ENCODE measurements at places on chromosomes 13 and 19.
A peak's percentile ranks its signal among the peaks of the same experiment; 100 is the strongest.

DNA sequence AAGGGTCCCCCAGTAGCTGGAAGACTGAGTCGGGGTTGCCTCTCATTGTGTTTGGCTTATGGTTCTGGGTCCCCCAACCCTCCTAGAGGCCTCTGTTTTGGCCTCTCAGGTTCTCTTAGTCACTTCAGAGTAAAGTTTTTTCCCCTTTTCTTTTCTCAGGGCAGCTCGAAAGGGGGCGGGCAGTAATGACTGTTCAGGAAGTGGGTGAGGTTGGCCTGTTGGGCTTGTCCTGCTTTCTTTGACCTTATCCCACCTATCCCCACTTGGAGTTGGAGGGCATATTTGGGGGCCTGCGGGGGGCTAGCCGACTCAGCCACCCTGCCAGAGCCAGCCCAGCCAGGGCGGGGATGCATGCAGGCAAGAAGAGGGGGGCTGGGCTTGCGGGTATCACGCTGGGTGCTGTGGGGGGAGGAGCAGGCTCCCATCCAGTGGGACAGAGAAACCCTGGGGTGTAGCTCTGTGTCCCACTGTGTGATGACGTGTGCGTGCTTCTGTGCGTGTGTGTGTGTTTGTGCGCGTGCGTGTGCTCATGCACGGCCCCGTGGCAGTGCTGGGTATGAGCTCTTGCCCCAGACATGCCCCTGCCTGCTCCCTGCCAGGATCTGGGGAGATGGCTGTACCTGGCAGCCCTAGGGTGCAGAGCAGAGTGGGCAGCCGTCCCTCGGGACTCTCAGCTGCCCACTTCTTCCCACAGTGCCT lies 1.4 kb downstream of the CIC start:
- DNase-seq, result peak; percentile 61

DNA sequence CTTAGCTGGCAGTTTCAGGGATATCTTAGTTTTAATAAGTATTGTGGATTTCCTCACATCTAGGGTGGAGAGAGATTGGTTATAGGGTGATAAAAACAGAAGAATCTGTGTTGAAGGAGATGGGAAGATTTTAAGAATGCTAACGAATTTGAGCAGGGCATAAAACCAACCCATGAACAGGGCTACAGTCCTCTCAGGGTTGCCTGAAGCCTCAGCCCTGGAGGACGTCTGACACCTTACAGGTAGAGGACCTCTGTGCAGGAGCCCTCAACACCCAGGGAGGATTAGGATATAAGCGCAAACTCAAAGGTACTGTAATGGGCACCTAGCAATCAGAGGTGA lies 461 bp upstream of the WASF3 start:
- DNase-seq, result no peak

GRCh38 chr13:49532593-49532992 lies 36.8 kb downstream of the PHF11 start:
- no peak for DNase-seq

- DNase-seq, result no peak
Observed at GRCh38 chr19:16778796-16779411, 50.3 kb upstream of the SIN3B start.

GRCh38 chr13:41402691-41403511 lies 54.4 kb upstream of the RGCC start:
- DNase-seq, result no peak

DNA sequence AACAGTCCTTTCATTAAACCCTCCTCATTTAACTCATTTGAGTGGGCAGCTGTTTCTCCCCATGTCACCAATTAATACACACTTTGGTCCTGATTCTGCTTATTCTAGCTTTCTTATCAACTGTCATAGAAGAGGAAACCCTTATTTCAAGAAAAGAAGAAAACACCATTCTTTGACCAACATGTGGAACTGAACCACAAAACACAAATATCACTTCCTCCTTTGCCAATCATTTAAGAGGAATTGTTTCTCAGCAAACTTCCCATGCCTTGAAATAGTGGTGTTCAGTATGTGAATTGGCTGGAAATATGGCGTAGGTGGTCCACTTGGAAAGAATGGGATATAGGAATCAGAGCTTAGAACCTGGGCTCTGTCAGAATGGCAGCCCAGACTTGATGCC lies 20.4 kb downstream of the MBD3L2B start:
- no peak for DNase-seq

GRCh38 chr13:33057019-33057780 lies 41.0 kb downstream of the KL start:
- DNase-seq, result no peak

DNA sequence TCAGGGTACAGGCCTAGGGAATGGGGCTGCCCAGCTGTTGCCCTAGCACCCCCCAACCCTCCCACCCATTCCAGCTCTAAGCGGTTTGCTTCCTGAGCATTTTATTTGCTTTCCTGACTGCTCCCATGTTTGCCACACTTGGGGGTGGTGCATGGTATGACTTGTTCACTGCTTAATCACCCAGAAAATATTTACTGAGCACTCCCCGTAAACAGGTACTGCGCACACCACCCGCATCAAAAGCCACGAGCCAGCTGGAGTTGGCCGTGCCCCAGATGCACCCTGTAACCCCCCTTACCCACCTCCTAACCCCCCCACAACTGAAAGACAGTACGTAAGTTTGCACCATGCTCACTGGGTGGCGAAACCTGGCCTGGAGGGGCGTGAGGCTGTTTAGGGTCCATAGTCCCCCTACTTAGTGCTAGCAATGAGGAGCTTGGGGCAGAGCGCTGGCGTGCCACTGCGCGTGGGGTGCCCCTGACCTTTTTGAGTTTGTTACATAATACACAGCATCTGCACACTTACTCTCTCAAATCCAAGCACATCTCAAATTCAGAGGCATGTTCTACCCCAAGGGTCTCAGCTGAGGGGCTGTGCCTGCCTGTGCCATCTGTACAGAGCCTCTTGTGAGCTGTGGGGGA lies 29.8 kb downstream of the DPF1 start:
- no peak for DNase-seq

DNA sequence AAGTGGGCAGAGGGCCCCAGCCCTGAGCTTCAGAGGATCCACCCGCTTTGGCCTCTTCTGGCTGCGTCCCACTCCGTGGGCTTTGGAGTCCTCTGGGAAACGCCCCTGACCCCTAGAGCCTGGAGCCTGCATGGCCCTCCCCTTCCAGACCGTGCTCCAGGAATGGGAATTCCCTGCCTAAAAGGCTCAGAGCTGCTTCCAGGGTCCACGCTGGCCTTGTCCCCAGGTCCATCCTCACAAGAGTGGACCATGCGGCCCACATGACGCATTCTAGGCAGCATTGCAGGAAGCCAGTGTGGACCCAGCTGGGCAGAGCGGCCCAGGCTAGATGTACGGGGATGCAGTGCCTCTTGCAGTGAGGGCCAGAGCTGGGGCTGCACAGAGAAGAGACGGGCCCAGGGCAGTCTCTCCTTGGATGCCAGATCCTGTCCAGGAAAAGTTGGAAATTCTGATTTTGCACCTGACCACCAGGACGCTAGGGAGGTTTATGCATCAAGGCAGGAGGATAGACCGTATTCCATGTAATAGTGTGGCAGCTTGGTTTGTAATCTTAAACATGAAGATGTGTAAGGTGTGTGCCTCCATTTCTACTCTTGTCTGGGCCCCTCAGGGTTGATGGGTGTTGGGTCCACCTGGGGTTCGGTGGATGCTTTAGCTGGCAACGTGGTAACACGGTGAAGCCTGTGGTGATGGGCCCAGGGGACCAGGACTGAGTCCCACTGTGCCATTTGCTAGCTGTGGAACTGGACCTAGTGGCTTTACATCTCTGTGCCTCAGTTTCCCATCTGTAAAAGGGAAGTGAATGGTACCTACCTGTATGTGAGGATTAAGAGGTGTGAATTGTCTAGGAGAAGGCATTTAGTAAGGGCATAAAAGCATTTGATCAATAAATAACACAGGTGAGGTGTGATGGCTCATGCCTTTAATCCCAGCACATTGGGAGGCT lies 14.8 kb upstream of the FXYD3 start:
- DNase-seq, result no peak

DNA sequence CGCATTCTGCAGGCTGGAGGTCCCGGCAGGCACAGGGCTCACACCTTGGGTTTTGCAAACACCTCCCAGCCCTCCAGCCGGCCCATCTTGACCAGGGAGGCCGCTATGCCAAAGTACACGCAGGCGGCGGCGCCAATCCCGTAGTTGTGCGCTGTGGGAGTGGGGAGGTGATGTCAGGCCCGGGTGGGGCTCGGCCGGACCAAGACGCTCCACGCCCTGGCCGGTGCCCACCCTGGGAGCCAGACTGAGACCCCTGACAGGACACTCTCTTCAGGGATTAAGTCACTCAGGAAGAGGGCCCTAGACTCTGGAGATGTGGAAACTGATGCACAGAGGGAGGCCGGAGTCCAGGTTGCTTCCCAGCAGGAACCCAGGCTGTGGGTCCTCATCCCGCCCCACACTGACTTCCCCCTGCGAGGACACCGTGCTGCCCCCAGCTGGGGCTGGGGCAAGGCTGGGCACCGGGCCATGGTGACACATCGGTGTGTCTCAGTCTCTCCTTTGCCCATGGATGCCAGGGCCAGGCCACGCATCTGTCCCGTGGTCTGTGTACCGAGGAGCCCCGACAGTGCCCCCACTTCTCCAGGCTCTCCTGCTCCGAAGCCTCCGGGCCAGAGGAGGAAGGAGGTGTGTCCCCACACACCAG lies 8.8 kb downstream of the NDUFA11 start:
- no peak for DNase-seq

DNA sequence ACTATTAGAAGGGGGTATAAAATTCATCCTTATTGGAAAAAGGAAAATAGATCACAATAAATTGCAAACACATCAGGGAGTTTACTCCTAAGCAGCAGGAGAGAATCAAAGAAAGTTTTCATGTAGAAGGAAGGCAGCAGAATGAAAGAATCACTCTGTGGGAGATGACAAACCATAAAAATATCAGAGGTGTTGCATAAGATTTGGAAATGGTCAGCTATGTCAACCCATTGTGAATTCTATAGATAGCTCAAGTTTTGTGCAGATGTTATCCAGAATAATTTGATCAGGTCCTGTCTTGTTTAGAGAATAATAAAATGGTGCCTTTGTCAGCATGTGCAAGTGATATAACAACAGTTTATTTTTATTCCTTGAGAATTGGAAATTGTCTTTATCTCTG lies 622.4 kb downstream of the DCT start:
- DNase-seq, result no peak

GRCh38 chr13:100954430-100955305 lies 280.1 kb upstream of the TMTC4 start:
- no peak for DNase-seq

DNA sequence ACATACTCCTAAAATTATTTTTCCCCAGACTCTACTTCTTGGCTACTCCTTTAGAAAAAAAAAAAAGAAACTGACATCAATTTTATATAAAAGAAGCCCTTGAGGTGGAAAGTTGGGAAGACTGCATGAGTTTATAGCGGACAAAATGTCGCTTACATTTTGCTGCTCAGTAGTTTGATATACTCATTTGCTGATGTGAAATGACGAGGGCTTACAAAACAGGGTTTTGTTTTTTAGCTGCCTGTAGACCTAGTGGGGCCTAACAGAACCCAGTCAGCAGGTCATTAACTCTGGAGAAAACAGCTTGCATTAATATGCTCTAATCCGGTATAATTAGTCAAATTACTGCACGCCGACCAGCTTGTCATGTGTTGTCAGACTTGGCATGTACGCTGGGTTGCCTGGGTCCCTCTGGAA lies 37.6 kb upstream of the MAB21L1 start:
- no peak for DNase-seq

DNA sequence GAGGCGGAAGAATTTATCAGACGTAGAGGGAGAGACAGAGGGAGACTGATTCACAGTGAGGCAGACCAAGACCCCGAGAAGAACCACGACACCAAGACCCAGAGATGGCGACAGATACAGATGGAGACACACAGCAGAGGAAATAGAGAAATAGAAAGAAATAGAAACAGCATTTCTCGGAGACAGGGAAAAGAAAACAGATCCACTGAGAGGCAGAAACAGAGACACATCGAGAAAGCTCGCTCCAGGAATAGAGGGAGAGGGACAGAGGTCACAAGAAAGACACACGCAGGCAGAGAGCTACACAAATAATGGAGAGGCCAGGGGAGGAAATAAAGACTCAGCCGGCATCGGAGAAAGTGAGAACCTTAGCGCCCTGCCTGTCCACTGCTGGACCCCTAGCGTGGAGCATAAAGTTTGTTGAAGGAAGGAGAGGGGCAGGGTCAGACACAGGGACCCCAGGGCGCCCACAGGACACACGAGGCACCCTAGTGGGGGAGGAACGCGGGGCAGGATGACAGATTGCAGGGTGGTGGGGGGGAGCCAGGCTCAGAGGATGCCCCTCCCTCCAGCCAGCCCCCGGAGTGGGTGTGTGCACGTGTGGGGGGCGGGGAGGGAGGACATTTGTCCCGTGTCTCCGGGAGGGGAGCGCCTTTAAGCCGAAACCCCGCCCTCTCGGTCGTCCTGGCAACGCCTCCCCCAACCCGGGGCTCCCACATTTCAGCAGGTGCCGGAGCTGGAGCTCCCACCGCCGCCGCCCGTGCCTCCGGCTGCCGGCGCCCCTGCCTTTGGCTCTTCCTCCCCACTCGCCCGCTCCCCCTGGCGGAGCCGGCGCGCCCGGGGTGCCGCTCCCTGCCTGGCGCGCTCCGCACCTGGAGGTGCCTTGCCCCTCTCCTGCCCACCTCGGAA lies at the start of gene PRKCG:
TSS of gene PRKCG (plus strand) at position 716 of the 909 bp plus-strand sequence. CDS start 298 bp downstream, outside the sequence.
- no peak for DNase-seq

DNA sequence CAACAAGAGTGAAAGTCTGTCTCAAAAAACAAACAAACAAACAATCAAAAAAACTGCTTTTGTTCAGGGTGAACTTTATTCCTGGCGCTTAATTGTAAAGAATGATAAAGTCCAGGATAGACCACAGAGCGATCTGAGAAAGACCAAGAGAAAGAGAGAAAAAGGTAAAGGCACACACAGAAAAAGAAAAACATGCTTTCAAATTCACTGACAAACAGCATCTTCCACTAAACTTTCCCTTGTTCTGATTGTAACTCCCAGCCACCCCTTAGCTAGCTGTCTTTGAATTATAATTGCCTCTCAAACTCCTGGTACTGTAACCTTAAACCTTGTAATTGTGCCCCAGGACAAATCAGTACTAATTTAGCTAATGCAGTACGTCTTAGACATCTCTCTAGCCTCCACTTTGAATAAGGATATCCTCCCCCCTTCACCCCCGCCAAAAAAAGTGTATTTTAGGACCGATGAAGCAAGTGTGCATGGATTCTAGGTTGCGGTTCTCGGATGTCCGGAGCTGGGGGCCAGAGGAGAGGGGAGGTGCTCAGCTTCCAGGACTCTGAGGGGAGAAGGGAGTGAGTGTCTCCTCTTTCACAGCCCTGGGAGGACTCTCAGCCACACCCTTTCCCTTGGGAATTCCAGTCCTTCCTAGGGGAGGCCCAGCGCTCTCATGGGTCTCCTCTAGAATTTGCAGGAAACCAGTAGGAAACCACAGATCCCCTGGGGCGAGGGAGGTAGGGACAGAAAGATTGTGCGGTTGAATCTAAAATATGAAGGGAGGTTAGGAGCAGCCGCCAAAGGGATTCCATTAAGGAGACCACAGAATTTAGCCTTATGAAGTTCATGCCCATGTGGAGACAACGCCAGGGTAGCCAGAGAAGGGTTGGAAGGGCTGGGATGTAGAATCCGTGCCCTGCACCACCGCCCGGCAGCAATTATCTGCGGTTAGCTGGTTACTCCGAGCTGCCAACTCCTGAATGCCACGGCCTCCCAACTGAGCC lies 19.7 kb downstream of the ZNF536 start:
- no peak for DNase-seq

Measured in stimulated activated CD4-positive, alpha-beta T cell treated with anti-CD3 and anti-CD28 coated beads, Interleukin-15, amount 100 ng/mL, for 48 hours (primary cell).